ENCODE measurements at places on chromosomes 6 and 20.

DNA sequence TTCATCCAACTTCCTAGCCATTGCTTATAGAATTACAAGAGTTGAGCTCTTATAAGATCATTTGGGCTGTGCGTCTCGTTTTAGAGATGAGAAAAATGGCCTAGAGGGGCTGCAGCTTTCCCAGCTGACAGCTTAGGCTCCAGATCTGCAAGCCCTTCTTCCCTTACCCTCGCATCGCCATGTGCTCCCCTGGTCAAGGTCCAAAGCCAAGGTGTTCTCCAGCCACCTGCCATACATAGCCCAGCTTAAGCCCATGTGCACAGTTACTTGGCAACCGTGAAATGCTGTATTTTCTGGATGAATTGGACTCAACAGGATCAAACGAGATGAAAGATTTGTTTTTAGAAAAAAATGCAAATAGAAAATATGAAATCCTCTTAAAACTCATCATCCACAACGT is 7.9 kb downstream of the MAP3K4 start:
- DNase-seq: no peak

- no peak for DNase-seq
These were observed 68.5 kb downstream of the THEMIS start for GRCh38 chr6:127832381-127832780.

DNA sequence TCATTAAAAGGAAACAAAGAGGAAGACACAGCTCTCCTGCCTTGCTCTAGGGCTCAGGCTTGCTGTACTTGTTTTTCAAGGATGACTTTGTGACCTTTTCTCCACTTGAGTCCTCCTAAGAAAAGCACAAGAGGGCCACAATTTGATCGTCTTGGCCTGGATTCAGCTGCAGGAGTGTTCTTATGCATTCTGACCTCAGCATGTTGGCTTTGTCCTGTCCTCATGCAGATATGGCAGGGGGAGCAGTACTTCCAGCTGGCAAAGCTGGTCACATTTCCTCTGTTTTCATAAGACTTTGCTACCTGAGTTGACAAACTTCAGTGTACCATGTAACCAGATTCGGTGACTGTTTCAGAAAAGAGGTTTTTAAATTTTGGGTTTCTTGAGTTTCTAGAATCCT is 30.8 kb downstream of the KDM1B start:
- no peak for DNase-seq

- no peak for DNase-seq
These were observed 54.4 kb downstream of the GNAS start for GRCh38 chr20:58906894-58907293.

GRCh38 chr20:57420571-57421252 is 29.5 kb downstream of the RBM38 start:
- no peak for DNase-seq
